COLO829 (cell line): ENCODE measurements at places on chromosomes 16 and 17.
A peak's percentile ranks its signal among the peaks of the same experiment; 100 is the strongest.

DNA sequence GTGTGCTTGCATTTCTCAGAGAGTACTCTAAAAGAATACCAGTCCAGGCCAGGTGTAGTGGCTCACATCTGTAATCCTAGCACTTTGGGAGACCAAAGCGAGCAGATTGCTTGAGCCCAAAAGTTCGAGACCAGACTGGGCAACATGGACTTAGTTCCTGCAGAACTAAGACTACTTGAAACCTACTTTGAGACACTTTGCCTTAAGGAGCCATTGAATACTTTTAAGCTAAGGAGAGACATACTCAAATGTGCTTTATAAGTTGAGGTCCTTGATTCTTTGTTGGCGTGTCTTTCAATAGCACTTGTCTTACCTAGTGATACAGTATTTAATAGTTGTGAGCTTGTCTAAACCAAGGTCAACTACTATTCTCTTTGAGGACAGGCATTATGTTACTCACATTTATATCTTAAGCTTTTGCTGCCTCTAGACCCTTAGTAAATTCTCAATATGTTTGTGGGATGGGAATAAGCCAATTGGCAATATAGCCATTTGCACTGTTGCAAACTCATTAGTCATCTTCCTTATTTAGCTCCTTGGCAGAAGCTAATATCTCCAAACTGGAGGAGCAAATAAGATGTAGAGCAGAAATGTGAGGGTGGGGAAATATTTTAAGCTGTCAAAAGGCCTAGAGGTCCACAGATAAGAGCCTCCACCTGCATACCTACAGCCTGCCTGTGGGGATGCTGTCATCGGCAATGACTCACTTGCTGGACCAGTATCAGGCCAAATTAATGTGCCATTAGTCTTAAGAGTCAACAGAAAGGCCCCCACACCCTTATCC lies 16.3 kb downstream of the SCPEP1 start:
- no peak for DNase-seq

GRCh38 chr17:7445619-7445968 lies 733 bp downstream of the CHRNB1 start:
- DNase-seq = no peak

- DNase-seq = no peak
These were observed 11.4 kb downstream of the C16orf95 start for GRCh38 chr16:87305505-87306391.

GRCh38 chr17:74822939-74823367 lies 36.7 kb downstream of the GRIN2C start:
- DNase-seq = no peak

- DNase-seq = no peak
These were observed 694.4 kb downstream of the MAF start for GRCh38 chr16:78906135-78906534.

GRCh38 chr16:8774208-8774607 lies 23.2 kb downstream of the TMEM186 start:
- no peak for DNase-seq

- peak; percentile 52 for DNase-seq
These were observed 31.7 kb upstream of the KCNJ2 start for GRCh38 chr17:70137451-70138230.

DNA sequence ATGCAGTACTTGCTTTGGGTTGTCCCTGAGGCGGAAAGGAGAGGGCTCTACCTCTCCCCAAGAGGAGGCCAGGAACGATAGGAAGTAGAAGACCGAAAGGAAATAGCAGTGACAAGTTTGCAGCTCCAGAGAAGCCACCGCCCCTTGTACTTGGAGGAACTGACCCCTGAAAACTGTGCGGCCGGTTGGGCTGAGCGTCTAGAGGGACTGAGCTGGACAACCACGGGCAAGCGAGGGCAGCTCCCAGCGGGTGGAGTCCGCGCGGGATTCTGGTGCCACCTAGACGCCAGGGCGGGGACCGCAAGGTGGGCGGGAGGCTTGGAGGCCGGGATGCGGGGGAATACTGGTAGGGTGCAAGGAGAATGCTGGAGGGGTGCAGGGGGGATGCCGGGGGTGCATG lies 1.3 kb upstream of the SLC6A4 start:
- DNase-seq = peak; percentile 35

DNA sequence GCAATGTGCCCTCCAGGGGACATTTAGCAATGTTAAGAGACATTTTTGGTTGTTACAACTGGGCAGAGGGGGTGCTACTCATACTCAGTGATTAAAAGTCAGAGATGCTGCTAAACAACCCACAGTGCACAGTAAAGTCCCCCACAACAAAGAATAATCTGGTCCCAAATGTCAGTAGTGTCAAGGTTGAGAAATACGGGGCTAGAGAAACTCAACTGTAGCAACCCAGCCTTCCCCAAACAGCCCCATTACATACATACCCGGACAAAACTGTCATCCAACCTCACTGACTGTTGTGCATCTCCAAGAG lies 20.4 kb downstream of the DNAJC7 start:
- DNase-seq = no peak
